Aorta (tissue), 5 donors: ENCODE measurements at places on chromosomes 11 and 22. TPM values are rescaled to one million over a fixed set of nuclear protein-coding genes. Genes with fewer than 3 reads are reported as not detected.
A peak's percentile ranks its signal among the peaks of the same experiment; 100 is the strongest.

SCN3B gene
- 0.16 TPM for total RNA-seq

GRCh38 chr11:76769645-76770586 lies 13.2 kb upstream of the TSKU start:
- no peaks in the 10 kb centered on the region for H3K27me3 ChIP-seq
- no peak overlapping the region for H3K4me3 ChIP-seq
- no peaks in the 10 kb centered on the region for H3K36me3 ChIP-seq
- no peaks in the 10 kb centered on the region for H3K4me1 ChIP-seq
- peak overlapping the region; percentile 14 for H3K27ac ChIP-seq

DNA sequence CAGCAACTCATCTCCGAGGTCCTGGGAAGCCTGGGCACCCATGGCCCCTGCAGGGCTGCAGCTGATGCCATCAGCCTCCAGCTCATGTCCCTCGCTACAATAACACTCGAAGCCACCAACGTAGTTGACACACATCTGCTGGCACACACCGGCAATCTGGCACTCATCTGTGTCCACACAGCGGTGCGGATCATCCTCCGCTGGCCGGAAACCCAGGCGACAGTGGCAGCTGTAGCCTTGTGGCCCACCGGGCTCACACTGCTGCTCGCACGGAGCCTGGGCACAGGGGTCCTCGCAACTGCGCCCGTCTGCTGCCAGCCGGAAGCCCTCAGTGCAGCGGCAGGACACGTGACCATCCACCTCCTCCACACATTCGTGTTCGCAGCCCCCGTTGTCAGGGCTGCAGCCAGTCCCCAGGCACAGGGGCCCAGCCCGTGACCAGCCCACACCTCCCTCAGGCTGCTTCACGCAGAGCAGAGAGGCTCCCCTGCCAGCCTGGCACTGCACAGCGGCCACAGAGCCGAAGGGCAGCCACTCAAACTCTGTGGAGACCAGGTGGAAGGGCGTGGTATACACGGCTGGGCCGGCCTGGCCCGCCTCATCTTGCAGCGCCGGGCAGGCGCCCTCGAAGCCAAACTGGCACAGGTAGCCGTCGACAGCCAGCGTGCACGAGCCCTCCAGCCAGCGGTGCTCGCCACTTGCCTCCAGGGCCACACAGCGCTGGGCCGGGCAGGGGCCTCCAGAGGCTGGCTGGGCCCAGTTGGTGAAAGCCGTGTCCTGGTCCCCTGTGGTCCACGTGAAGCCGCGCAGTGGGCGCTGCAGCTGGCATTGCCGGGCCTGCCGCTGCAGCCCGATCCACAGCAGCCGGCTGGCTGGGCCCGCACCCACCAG lies 678 bp downstream of the CD248 start:
- no peak for DNase-seq
- no peaks in the 10 kb centered on the region for H3K36me3 ChIP-seq
- no peaks in the 10 kb centered on the region for H3K4me1 ChIP-seq
- H3K27ac ChIP-seq, result no peak overlapping the region

DNA sequence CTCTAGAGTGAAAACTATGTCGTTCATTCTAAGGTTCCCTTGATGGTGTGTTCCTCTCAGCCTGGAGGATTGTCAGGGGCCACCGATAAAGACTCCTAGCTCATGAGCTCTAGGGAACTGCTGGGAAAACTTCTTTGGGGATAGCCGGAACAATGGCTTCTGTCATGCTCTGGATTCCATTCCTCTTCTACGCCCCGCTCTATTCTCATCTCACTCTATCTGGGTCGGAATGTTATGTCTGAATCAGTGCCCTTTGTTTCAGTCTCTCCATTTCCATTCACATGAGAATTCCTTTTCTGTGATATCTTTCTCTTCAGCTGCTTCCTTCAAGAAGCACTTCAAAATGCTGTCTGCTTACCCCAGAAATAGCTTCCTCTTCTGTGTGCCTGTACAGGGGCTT lies 16.9 kb upstream of the SLCO2B1 start:
- no peak overlapping the region for H3K27ac ChIP-seq
- no peak overlapping the region for H3K4me3 ChIP-seq
- H3K36me3 ChIP-seq, result no peaks in the 10 kb centered on the region

DNA sequence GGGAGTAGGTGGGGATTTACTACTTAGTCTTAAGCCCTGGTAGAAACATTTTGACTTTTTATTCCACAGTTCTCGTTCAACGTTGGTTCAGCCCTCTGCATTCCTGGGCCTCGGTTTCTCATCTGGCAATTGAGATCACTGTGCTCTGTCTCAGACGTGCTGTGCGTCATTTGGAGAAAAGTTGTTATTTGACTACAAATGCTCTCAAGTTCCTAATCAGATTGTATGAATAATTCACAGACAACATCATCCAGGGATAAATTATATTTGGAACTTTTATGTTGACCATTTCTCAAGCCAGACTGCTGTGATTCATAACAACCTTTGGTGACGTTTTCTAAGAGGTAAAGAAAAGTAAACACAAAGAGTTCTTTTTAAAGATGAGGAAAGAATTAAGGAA lies 69.2 kb downstream of the BLID start:
- H3K4me1 ChIP-seq, result peaks cover 3% of the 10 kb centered on the region
- no peak for DNase-seq
- H3K27me3 ChIP-seq, result no peaks in the 10 kb centered on the region
- no peaks in the 10 kb centered on the region for H3K36me3 ChIP-seq
- H3K4me3 ChIP-seq, result peak overlapping the region; percentile 6

- no peak for DNase-seq
- no peak overlapping the region for H3K27ac ChIP-seq
- no peaks in the 10 kb centered on the region for H3K27me3 ChIP-seq
- H3K4me1 ChIP-seq, result no peaks in the 10 kb centered on the region
- H3K4me3 ChIP-seq, result no peak overlapping the region
- H3K36me3 ChIP-seq, result no peaks in the 10 kb centered on the region
Observed at GRCh38 chr22:39917776-39918495, 17.1 kb downstream of the GRAP2 start.

GRCh38 chr11:9002920-9003572 lies 755 bp downstream of the NRIP3 start:
- peak overlapping the region; percentile 14 for H3K4me3 ChIP-seq
- no peaks in the 10 kb centered on the region for H3K4me1 ChIP-seq
- H3K36me3 ChIP-seq, result no peaks in the 10 kb centered on the region
- H3K27me3 ChIP-seq, result no peaks in the 10 kb centered on the region
- H3K27ac ChIP-seq, result no peak overlapping the region

- DNase-seq, result no peak
- no peak overlapping the region for H3K27ac ChIP-seq
- no peaks in the 10 kb centered on the region for H3K27me3 ChIP-seq
- H3K36me3 ChIP-seq, result no peaks in the 10 kb centered on the region
- no peak overlapping the region for H3K4me3 ChIP-seq
- H3K4me1 ChIP-seq, result no peaks in the 10 kb centered on the region
Observed at GRCh38 chr22:44159811-44160210, 20.9 kb upstream of the PARVG start.

- peak; percentile 78 for DNase-seq
- no peaks in the 10 kb centered on the region for H3K27me3 ChIP-seq
Observed at GRCh38 chr11:3164552-3165151, 458 bp downstream of the OSBPL5 start.

DNA sequence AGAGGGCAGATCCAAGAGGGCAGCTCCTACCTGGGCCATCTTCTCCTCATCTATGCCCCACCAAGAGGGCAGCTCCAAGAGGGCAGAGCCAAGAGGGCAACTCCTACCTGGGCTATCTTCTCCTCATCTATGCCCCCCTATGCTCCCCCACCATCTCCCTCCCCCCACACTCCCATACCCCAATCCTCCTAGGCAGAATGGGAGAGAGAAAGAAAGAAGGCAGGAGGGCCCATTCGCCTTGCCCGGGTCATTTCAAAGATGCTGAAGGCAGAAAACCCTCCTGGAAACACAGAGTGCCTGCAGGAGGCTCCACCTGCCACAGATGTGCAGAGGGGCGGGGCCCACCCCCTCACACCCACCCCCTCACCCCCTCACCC lies 78.5 kb downstream of the BUD13 start:
- no peaks in the 10 kb centered on the region for H3K4me1 ChIP-seq
- H3K27me3 ChIP-seq, result no peaks in the 10 kb centered on the region

- H3K27me3 ChIP-seq, result no peaks in the 10 kb centered on the region
- DNase-seq, result no peak
- H3K36me3 ChIP-seq, result peaks cover 2% of the 10 kb centered on the region
- peaks cover 4% of the 10 kb centered on the region for H3K4me1 ChIP-seq
Observed at GRCh38 chr22:24390576-24390975, 36.8 kb upstream of the ADORA2A start.

DNA sequence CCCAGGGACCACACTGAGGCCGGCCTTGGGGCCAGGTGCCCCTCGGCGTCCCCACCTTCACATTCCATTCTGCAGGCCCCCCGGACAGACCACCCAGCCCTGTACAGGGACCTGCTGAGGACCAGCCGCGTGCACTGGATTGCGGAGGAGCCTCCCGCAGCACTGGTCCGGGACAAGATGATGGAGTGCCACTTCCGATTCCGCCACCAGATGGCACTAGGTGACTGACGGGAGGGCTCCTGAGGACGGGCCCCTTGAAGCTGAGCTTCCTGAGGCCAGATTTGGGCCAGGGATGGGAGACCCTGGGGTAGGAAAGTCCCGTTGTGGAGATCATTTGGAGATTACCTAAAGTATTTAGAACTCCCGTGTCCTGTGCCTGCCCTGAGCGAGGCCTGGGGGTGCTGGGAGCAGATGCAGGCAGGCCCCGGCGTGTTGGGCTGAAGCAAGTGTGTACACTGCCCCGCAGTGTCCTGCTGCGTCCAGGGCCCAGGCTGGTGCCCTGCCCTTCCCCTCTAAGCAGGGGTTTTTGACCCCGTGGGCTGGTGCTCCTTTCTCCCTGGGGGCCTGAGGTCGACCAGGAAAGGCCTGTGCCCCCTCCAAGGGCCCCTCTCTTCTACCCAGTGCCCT lies 20.0 kb downstream of the TRMU start:
- H3K4me3 ChIP-seq, result no peak overlapping the region
- no peaks in the 10 kb centered on the region for H3K27me3 ChIP-seq
- H3K4me1 ChIP-seq, result no peaks in the 10 kb centered on the region
- no peak overlapping the region for H3K27ac ChIP-seq
- peak; percentile 65 for DNase-seq

CABP2 gene
- total RNA-seq, result not detected

MUC6 gene
- total RNA-seq, result not detected

DNA sequence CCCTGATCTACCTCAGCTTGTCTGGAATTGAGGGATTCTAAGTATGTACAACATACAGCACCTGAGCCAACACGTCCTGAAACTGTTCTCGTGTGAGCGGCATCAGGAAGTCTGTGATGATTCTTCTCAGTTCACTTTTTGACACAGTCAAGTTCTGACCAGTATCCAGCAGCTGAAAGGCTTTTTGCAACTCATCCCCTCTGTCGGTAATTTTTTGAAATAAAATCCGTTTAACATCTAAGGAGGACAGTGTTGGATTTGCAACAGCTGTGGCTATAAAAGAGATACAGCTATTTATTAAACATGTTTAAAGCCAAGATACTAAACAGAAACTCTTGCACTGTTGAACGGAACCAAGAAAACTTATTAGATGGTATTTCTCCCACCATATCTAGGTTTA lies 39.3 kb downstream of the EFCAB6 start:
- no peak overlapping the region for H3K27ac ChIP-seq
- H3K4me3 ChIP-seq, result no peak overlapping the region
- H3K4me1 ChIP-seq, result no peaks in the 10 kb centered on the region
- DNase-seq, result no peak

OR8D1 gene
- total RNA-seq, result not detected

FOLR3 gene
- total RNA-seq, result 4.7 TPM

DNA sequence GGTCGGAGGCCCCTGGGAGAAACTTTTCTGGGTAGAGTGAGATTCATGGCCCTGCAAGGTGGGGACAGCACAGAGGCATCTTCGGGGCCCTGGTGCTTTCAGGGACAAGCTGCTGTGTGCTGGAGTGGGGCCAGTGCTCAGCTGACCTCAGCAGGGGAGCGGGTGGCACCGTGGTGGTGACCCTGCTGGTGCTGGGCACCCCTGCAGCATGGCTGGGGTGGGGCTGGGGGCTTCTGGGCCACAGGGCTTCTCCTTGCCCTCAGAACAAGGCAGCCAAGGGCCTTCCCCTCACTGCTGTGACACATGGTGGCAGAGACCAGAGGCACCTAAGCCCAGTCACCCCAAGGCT lies 24.9 kb upstream of the GNB1L start:
- H3K27ac ChIP-seq, result no peak overlapping the region
- H3K4me1 ChIP-seq, result no peaks in the 10 kb centered on the region
- no peaks in the 10 kb centered on the region for H3K27me3 ChIP-seq
- no peak overlapping the region for H3K4me3 ChIP-seq
- H3K36me3 ChIP-seq, result no peaks in the 10 kb centered on the region

DNA sequence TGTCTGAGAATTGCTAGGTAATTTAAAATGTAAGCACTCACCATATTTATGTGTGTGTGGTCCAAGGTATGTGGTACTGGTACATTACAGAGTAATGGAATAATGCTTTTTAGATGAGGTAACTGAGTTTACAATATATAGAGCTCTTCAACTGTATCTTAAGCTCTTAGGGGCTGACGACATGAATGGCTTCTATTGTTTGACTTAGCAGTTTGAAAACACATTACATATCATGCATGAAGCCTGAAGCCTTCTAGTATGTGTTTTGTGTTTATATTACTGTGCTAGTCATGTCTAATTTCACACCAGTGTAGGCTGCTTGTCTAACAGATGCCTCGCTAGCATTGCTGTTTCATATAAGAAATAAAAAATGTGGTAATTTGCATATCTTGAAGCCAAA lies 37.2 kb downstream of the GAS2 start:
- H3K36me3 ChIP-seq, result no peaks in the 10 kb centered on the region
- no peaks in the 10 kb centered on the region for H3K27me3 ChIP-seq
- no peak for DNase-seq
- H3K4me1 ChIP-seq, result no peaks in the 10 kb centered on the region
- no peak overlapping the region for H3K4me3 ChIP-seq

DNA sequence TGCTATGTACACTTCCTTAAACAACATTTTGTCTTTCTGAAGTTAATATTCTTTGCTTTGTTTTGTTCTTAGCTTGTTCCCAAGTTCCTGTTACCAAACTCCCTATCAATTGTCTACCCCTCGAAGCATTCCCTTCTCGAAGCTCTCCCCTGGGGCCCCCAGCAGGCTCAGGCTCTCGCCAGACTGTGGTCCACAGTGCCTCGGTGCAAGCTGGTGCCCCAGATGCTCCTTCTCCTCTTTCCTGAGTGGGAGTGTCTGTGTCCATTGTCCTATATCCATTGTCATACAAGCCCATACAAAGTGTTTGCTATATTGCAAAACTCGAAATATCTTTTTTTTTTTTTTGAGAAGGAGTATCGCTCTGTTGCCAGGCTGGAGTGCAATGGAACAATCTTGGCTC lies 51.7 kb upstream of the RTL6 start:
- no peak for DNase-seq
- no peaks in the 10 kb centered on the region for H3K36me3 ChIP-seq
- no peak overlapping the region for H3K4me3 ChIP-seq
- no peaks in the 10 kb centered on the region for H3K4me1 ChIP-seq
- H3K27me3 ChIP-seq, result no peaks in the 10 kb centered on the region
